ENCODE measurements at places on chromosomes 1 and 21.

GRCh38 chr1:68551459-68551858, 54.6 kb upstream of the DEPDC1 start:
- DNase-seq: no peak

DNA sequence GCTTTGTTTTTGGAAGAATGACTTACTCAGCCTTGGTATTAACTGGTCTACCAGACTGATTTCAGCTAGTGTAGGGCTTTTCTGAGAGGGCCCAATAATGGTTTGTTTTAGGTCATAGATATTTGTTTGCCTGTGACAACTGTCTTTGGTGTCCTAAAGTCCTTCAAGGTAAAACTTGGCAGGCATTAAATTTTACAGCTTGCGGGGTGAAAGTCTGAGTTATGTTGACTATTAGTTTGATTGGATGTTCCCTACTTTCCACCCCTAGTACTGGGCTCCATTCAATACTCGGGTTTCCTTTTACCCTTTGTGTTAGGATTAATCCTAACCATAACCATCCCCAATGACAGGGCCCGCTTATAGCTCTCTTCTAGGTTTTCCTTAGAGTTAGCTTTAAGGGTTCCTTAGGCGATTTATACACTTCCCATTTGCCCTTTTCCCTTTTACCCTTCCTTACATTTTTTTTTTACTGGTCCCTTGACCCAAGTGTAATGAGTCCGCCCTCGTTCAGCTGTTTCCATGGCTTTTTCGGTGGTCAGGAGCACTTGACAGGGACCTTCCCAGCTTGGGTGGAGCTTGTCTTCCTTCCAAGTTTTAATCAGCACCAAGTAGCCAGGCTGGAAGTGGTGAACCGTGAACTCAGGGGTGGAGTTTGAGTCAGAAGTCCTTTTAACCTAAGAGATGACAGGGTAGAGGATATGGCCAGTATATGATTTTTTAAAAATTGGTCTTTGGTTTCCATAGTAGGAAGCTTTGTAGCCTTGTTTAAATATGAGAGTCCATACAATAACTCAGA, 28.5 kb upstream of the LCE5A start:
- no peak for DNase-seq

- no peak for DNase-seq
These were observed 3.3 kb downstream of the MGST3 start for GRCh38 chr1:165634154-165634921.

DNA sequence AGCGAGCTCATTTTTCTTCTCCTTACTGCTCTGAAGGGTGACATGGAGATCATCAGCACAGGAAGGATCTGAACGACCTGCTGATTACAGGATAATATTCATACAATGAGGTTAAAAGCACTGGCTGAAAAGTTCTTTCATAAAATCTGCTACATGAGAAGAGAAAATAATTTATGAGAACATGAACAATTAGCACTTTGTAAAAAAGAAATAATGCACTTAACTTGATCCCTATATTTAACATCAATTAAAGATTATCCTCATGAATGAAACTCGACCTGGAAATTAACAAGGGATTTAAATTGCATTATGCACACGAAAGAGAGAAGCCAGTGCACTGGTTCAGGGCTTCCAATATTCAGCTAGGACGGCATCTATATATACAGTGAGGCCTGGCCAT, 46.6 kb downstream of the RRAGC start:
- no peak for DNase-seq

DNA sequence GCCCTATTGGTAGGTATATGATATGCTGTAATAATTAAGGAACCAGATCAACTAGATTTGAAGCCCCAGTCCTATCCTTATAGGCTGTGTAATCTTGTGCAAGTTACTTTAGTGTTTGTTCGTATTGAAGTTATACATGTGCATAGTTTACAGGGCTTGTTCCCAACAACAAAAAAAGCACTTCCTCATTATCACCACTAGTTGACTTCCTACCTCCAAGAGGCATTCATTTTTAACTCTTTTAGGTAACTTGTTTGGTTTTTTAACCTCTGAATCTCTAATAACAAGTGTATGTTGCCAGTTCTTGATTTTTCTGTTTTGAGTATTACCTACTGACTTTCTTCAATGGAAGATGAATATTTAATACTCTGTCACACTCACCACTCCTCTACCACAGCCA, 71.9 kb downstream of the ST3GAL3 start:
- DNase-seq: no peak

DNA sequence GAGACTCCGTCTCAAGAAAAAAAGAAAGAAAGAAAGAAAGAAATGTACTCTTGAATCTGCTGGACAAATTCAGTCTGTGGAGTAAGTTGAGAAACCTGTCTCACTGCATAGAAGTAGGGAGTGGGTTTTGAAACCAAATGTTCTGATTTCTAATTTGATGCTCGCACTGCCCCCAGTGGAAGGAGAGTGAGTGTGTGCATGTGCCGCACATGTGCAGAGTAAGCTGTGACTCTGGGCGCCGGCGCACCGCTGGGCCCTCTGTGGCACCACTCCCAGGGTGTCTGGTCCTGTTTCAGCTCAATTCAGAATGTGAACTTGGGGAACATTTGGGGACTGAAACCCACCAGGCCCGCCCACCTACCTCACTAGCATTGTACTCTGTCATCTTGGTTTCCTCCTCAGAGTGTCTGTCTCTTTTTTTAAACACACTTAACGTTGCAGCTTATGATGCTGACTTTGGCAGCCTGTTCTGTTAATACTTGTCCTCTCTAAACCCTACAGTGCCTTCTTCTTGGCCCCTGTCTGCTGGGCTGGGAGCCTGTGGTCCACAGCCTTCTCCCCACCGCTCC, 104.6 kb downstream of the CACNA1E start:
- no peak for DNase-seq

DNA sequence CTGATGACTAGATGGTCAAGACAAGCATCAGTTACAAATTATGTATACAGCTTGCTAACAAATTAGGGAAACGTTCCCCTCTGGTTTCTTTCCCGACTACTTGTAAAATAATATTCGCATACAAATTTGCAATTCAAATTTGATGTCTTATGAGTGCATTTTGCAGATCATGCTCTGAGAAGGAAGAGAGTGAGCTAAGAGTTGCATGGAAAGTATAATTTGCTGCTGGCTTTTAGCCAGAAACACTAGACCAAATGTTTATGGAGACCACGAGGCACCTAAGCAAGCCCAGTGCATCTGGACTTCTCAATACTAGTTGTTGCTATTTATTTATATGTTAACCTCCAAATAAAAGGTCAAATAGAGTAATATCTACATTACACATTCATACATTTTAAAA, 216.0 kb downstream of the SMYD3 start:
- DNase-seq: no peak
